ENCODE measurements at places on chromosomes 6 and 20. TPM values are rescaled to one million over a fixed set of nuclear protein-coding genes. Genes with fewer than 3 reads are reported as not detected.

- no peak for DNase-seq
Observed at GRCh38 chr20:62838128-62838891, 21.5 kb downstream of the COL9A3 start.

DNA sequence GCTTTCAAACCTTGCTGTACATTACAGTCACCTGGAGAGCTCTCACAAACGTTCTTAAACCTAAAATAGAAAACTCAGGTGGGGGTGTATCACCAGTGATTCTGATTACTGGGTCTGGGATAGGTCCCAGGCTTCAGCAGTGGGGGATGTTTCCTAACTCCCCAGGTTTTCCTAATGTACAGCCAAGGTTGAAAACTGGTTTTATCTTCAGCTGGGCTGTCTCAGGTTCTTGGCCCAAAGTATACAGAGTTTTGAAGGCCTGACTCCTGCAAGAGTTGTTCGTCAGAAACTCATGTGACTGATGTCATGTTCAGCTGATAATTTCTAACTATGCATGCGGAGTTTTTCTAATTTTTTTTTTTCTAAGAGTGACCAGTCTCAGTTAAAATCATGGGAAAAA, 9.8 kb downstream of the SYCP2L start:
- DNase-seq: no peak

DNA sequence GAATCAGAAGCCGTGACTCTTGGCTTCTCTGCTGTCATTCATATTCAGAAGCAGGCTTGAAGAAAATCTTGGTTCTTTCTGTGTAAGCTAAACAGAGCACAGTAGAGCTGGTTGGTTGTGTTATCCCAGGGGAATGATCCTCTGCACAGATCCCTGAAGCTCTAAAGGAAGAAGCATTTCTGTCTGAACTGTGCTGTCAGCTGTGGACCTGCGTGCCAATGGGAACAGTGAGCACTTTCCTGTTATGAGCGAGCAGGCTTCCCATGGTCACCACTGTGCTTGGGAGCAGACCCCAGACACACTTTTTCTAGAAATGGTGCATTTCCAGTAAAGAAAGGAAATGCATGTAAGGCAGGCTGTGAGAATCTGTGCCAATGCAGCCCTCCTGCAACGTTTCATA, 490.2 kb downstream of the EPM2A start:
- DNase-seq: no peak

GRCh38 chr20:57458400-57459160, 66.4 kb downstream of the CTCFL start:
- no peak for DNase-seq

DNA sequence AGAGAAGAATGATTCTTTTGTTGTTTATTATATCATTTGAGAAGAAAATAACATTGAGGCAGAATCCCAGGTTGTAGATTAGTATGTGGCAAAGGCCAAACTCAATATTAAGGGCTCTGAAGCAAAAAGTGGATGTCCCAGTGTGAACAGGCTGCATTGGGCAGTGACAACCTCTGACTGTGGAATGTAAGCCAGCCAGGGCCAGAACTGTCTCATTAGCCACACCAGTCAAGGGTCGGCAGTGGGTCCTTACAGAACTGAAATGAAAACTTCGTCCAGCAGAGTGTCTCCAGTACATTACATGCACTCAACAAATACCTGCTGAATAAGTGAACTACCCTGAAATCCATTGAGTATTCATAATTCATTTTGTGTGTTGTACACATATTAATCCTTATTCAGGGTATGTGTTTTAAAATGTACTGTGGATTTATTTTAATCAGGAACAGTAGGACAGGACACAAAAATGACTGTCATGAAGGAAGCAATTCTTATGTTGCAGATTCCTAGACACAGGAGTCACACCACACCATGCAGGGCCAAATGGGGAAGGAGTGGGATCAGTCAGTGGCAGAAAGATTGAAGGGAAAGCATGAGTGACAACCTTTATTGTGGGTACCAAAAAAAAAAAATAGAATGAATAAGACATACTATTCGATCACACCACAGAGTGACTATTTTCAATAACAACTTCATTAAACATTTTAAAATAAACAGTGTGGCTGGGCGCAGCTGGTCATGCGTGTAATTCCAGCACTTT, 64.9 kb upstream of the UTRN start:
- DNase-seq: no peak

DNA sequence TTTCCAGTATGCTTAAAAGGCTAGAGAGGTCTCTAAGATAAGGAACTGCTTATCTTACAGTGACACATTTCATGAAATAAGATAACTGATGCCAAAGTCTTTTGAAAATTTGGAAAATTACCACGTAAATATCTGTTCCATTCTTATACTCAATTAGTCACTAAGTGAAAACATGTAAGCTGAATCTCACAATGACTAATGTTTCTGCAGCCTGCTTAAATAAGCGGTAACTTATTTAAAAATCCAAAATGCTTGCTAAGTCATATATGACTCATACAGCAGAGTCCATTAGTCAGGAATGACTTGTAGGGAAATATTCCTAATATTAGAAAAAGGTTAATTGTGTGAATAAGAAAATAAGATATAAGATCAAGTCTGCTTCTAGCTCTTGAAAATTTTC, 27.8 kb upstream of the LGSN start:
- no peak for DNase-seq

Gene CYP21A2
- 0.76 TPM for total RNA-seq
